Cortex of kidney (tissue), 1 donor: ENCODE measurements at places on chromosomes 12 and 14.

GRCh38 chr14:75650253-75651058 lies 10.2 kb downstream of the ERG28 start:
- no peak for DNase-seq

GRCh38 chr14:100979780-100980179 lies 76.3 kb upstream of the RTL1 start:
- no peak for DNase-seq

- DNase-seq, result no peak
Measured at GRCh38 chr12:51471111-51471864, 46.7 kb downstream of the SLC4A8 start.

DNA sequence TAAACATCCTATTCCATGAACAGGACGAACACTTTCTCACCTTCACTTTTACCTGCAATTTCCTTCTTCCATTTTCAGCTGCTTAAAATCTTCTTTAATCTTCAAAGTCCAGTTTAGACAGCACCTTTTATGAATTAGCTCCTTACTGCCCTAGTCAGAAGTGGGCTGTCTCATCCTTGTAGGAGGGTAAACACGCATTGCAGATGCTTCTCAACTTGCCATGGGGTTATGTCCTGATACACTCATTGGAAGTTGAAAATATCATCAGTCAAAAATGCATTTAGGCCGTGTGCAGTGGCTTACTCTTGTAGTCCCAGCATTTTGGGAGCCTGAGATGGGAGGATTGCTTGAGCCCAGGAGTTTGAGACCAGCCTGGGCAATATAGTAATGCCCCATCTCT lies 35.2 kb downstream of the HMGA2 start:
- no peak for DNase-seq

DNA sequence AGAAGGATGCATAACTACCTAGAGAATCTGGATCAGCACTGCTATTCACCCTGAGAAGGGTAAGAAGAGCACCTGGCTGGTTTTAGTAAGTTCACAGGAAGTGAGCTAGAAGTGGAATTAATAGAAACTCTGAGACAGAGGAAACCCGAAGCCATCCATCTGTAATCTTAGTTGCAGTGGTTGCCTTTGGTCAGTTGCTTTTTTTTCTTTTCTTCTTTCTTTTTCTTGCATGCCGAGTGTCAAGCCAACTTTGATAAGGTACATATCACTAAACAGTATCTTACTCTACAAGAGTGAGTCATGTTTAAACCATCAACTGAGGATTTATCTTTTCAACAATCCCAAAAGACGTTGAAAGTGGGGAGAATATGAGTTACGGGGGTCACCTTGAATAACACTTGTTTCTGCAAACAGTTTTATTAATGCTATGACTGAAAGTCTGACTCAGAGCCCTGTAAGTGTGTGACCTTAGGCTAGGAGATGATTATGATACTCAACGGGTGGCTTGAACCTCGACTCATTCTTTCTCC lies 26.7 kb downstream of the C12orf75 start:
- no peak for DNase-seq

GRCh38 chr12:80320121-80320678 lies 123.8 kb upstream of the PTPRQ start:
- no peak for DNase-seq

GRCh38 chr12:85794531-85794930 lies 41.7 kb downstream of the RASSF9 start:
- no peak for DNase-seq

DNA sequence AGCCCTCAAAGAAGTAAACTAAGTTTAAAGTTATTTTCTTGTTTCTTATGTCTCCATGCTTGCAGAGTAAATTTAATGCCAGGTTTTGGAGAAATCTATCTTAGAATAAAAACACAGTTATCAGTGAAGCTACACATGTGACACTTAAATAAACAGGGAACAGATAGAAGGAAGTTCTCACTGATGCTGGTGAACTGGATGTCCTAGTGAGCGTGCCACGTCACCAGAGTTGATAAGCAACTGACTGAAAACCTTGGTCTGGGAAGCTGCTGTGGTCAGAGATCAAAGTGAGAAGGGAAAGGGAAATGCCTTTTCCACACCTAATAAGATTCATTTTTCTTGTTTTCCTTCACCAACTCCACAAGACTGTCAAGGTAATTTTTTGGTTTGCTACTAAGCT lies 74.8 kb upstream of the PCED1B start:
- DNase-seq, result no peak

- DNase-seq, result no peak
Measured at GRCh38 chr12:108129017-108129812, at the start of gene WSCD2. WSCD2 (plus strand) TSS chr12:108129288; CDS start chr12:108195833, 66,545 bp downstream.

DNA sequence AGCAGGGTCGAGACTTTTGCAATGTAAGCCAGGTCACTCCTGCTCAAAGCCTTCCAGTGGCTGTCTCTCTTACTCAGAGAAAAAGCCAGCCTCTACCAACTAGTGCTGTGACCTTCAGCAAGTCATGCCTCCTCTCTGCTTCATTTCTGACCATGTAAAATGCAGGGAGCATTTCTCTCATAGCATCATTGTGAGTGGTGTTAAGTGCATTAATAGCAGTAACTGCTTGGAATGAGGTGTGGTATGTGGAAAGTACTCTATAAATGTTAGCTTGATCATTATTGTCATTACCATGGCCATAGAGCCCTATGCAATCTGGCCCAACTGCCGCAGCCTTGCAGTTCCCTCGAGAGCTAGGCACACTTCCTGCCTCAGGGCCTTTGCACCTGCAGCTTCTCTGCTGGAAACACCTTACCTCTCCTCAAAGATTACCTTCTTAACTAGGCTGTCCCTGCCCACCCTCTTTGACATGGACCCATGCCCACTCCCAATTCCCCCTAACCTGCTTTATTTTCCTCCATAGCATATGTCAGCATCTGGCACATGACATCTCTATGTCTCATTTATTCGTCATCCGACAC lies 10.9 kb downstream of the PLEKHD1 start:
- no peak for DNase-seq

GRCh38 chr12:116929885-116930284 lies 19.1 kb downstream of the FBXW8 start:
- no peak for DNase-seq

DNA sequence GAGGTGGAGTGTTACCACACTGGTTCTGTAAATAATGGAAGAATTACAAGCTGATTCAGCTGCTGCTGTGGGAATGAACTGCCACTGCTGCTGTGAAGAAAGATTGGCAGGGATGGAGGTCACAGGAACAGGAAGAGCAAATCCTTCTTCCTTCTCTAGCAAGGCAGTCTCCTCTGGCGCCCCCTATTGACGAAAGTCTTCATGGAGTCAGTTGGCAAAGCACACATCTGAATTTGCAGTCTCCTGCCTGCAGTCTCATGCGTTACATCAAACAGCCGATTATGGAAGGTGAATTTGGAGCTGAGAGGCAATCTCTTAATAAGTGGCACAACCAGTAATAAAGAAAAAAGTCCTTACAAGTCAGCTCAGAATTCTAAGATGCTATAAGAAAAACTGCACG lies 106.0 kb upstream of the TMTC1 start:
- no peak for DNase-seq

- no peak for DNase-seq
Measured at GRCh38 chr14:104171895-104172294, 33.5 kb downstream of the KIF26A start.

DNA sequence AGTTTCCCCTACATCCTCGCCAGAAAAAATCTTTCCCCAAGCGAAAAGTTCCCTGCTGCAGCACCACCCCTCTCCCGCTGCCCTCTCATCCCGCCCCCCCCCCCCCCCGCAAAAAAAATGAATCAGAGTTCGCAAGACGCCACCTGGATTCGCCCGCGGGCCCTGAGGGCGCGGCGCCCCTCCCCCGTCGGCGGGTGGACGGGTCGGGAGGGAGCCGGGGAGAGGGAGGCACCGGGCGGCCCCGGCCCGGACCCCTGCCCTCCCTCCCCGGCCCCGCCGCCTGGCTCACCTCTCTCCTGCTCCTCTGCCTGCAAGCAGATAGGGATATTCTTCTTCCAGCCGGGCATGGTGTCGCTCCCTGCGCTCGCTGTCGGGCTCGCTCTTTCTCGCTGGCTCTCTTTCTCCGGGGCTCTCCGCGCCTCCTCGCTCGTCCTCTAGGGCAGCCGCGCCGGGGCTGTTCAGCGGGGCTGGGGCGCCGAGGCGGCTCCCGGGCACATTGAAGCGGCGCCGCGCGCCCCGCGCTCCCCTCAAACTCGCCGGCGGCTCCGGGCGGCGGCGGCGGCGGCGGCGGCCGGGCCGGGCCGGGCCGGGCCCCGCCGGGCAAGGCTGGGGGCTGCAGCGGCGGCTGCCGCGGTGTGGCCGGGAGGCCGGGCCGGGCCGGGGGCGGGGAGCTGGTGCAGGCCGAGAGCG lies 200.3 kb upstream of the CAND1 start:
- DNase-seq, result no peak

DNA sequence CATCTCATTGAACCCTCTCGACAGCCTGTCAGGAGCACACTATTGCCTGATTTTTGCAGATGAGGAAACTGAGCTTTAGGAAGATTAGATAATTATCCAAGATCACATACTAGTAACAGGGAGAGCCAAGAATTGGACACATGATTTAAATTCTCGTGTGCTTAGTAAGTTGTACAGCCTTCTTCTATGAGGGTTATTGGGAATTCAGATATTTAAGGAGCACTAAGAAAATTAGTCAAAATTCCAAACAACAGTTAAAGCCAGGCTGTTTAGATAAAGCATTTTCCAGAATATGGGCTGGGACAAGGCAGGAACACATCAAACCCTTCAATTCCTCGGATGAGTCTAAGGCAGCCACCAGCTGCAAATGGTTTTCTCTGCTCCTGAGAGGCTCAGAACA lies 148.8 kb downstream of the TMEM30B start:
- DNase-seq, result no peak

- no peak for DNase-seq
Measured at GRCh38 chr14:72756967-72757366, 136.9 kb downstream of the DPF3 start.

- no peak for DNase-seq
Measured at GRCh38 chr12:53659571-53659981, 16.3 kb downstream of the ATP5MC2 start.

DNA sequence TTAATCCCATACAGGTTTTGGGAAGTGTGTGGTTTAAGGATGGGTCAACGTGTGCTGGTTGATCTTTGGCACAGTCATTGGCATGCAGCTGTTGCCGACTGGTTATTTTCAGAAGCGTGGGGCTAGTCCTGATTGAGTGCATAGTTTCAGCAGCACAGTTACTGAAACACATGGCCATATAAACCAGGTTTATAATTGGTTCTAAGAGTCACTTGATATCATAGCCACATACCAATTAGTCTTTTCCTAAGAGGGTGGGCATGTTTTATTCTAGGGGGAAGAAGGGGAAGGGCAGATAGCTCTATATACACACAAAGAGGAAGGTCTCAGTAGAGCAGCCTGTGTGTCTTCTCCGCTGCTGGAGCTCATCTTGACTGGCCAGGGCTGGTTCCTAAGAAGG lies 11.0 kb upstream of the RPS6KL1 start:
- no peak for DNase-seq

- no peak for DNase-seq
Measured at GRCh38 chr12:122227341-122227740, 1.5 kb upstream of the DIABLO start.

DNA sequence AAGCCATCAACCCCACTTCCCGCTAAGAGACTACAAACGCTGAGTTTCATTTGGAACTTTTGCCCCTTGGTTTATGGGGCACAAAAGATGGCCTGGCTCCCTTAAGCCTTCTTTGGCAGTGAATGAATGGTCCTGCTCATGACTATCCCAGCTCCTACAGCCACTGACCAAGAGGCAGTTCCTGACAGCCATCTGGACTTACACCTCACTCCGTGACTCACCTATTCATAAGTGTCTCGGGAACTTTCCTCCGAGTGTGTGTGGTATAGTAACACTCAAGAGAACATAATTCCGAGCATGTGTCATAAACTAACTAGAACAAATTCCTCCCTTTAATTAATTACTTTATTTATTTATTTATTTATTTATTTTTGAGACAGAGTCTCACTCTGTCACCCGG lies 51.9 kb upstream of the NUDT4 start:
- DNase-seq, result no peak

DNA sequence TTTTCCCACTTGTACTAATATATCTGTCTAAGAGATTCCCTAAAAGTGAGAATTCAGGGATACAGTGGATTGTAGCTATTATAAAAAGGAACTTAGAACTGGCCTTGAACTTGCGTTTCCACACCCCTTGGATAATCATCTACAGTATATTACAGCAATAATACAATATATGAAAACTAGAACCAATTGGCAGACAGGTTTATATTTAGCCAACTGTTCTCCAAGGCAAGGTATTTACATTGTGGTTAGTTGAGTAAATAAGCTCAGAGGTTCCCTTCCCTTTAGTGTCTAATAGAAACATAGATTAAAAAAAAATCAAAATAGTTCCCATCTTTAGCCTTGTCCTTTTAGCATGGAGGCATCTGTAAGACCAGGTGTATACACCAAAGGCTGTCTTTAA lies 42.1 kb downstream of the LIMA1 start:
- DNase-seq, result no peak

DNA sequence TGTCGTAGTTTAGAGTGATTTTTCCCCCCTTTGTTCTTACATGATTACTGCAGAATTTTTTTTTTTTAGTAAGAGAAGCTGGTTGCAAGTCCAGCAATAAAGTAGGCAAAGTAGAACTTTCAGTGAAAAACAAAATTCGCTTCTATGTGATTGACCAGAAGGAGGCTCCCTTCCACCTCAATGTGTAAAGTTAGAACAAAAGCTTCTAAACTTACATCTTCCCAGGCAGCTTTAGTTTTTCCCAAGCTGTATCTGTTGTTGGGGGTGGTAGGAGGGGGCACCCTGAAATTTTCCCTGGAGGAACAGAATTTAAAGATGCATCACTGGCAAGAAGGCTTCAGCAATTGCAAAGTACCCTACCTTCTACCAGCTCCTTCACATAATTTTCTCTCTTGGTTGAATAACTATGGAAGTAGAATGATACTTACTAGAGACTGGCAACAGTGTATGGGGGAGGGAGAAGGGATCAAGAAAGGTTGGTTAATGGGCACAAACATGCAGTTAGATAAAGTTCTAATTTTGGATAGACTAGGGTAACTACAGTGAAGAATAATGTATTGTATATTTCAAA lies 87.3 kb upstream of the E2F7 start:
- DNase-seq, result no peak

DNA sequence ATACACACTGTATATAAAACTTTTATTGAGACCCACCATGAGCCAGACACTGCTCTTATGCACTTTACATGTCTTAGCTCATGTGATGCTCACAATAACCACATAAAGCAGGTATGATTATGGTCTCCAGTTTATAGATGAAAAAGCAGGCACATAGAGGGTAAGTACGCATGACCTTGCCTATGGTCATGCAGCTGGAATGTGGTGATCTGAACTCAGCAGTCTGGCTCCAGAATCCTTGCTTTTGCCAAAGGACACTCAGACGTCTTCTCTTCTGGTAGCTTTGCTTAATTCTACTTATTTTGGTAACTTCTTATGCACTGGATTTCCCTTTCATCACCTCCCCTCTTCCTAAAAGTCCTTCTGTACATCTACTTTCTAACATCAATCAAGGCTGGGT lies 103.3 kb upstream of the CRY1 start:
- DNase-seq, result no peak
